Activated gamma-delta T cell treated with anti-CD3 and anti-CD28 coated beads, Interleukin-2, amount 50 U/mL, for 16 hours (primary cell): ENCODE measurements at places on chromosomes 1 and 21.

DNA sequence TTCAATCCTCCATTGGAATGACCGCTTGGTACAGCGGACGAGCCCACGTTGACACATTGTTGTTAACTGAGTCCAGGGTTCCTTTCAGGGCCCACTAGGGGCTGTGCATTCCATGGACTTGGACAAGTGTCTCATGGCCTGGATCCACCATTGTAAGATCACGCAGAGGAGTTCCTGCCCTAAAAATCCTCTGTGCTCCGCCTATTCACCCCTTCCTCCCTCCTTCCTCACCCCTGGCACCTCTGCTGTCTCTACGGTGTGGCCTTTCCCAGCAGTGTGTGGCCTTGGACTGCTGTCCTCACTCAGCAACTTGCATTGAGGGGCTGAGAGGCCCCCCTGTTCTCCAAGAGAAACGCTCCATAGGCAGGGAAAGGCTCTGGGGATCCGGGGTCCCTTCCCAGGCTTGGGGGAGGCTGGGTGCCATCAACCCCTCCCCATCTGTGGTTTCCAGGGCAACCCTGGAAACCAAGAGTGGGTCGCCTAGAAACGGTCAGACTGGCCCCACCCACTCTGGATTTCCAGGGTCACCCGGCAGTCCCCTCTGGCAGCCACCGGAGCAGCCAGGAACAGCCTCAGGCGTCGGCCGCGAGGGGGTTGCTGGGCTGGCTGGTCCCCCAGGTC is 50.9 kb downstream of the MEGF6 start:
- no peak for DNase-seq

DNA sequence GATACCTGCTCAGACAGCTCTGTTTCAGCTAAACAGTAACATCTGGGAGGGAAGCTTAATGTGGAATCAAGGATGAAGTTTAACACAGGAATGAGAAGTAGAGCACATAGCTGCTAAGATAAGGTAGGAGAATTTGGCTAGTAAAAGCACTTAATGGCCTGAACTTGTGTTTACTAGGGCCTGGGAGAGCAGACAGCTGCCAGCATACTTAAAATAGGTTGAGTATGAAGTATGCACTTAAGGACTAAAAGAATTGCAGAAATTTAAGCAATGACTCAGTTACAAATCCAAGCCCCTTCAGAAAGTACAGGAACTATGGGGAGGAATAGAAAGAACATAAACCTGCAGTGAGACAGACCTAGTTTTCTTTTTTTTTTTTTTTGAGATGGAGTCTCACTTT is 53.0 kb downstream of the BACH1 start:
- no peak for DNase-seq

DNA sequence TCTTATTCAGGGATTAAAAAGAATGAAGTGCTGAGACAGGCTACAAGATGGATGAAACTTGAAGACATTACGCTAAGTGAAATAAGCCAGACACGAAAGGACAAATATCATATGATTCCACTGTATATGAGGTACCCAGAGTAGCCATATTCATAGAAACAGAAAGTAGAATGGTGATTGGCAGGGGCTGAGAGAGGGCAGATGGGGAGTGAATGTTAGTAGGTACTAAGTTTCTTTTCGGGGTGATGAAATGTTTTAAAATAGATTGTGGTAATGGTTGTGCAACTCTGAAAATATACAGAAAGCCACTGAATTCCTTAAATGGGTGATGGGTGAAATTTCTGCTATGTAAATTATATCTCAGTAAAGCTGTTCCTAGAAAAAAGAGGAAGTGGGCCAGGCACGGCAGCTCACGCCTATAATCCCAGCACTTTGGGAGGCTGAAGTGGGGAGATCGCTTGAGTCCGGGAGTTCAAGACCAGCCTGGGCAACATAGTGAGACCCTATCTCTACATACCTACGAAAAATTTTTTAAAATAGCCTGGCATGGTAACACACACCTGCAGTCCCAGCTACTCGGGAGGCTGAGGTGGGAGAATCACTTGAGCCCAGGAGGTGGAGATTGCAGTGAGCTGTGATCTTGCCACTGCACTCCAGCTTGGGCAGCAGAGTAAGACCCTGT is 15.9 kb downstream of the SLC27A3 start:
- DNase-seq: no peak

DNA sequence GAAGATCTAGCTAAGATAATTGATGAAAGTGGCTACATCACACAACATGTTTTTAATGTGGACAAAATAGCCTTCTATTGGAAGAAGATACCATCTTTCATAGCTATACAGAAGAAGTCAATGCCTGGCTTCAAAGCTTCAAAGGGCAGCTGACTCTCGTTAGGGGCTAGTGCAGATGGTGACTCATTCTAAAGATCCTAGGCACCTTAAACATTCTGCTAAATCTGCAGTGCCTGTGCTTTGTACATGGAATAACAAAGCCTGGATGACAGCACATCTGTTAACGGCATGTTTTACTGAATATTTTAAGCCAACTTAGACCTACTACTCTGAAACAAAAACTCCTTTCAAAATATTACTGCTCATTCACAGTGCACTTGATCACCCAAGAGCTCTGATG is 65.6 kb upstream of the USP24 start:
- no peak for DNase-seq

- no peak for DNase-seq
These were observed 75.7 kb upstream of the RRP15 start for GRCh38 chr1:218209351-218209861.

DNA sequence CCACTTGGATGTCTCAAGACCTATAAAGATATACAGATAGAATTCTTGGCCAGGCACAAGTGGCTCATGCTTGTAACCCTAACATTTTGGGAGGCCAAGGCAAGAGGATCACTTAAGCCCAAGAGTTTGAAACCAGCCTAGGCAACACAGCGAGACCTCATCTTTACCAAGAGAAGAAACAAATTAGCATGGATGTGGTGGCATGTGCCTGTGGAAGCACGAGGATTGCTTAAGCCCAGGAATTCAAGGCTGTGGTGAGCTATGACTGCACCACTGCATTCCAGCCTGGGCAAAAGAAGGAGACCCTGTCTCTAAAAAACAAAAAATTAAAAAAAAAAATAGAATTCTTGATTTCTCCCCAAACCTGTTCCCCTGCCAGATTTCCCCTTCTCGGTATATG is 8.3 kb downstream of the ASAP3 start:
- DNase-seq: no peak

DNA sequence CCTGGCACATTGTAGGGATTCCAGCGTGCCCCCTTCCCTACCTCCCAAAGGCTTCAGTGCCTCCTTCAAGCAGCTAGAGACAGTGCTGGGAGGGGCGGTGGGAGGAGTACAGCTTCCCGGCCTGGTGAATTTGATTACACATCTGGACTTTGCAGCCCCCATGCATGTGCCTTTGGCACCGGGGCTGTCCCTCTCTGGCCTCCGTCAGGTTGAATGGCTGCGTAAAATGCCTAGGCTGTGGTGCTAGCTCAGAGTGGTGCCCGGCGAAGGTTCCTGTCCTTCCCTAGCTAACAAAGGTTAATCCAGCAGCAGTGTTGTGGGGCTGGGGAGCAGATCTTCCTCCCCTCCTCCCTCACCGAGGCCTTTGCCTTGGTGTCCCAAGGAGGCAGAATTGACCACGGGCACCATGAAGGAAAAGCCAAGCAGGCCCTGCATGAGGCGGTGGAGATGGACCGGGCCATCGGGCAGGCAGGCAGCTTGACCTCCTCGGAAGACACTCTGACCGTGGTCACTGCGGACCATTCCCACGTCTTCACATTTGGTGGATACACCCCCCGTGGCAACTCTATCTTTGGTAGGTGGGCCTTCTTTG is 66.2 kb downstream of the ALPL start:
- DNase-seq: no peak

DNA sequence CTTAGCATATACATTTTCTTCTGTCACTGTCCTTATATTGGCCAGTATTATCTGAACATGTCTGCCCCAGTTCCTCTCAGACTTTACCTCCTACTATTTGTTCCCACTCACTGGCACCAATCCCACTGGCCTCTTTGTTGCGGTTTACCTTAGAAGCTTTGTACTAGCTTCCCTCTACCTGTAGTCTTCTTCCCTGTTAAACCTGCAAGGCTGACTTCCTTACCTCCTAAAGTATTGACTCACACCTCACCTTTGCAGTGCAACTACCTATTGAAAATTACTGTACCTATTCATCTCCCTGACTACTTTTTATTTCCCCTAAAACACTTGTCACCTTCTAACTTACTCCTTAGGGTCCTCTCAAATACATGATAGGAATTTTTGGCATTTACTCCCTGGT is 111.1 kb downstream of the CLEC20A start:
- DNase-seq: no peak

- DNase-seq: no peak
These were observed 11.0 kb downstream of the RPTN start for GRCh38 chr1:152148051-152148450.

DNA sequence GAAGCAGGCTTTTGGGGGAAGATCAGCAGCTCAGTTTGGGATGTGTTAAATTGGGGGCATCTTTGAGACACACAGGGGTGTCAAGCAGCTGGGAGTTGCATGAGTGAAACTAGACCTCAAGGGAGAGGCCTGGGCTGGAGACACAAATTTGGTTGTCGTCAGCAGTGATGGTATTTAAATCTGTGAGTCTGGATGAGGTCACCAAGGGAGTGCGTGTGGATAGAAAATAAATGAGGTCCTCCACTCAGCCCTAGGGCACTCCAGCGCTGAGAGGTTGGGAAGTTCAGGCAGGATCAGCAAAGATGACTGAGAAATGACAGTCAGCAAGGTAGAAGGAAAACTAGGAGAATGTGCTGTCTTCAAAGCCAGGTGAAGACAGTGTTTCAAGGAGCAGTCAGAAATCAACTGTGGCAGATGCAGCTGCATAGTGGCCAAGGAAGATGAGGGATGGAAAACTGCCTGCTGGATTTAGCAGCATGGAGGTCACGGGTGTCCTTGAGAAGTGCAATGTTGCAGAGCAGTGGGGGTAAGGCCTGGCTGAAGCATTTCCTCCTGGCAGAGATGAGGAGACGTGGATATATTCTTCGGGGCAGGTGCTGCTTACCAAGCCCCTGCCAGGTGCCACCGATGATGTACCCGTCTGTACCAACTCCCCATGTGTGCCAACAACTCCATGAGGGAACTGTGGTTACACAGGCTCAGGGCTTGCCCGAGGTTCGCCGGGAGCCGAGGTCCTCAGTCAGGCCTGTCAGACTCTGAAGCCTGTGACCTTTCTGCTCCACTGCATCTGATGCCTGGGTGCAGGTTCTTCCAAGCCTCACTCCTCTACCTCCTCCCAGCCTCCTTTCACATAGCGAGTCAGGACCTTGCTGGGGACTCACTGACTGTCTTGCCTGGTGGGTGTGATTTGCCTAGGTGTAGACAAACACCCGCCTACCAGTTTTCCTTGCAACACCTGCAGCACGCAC is 11.3 kb downstream of the MAP7D1 start:
- no peak for DNase-seq

DNA sequence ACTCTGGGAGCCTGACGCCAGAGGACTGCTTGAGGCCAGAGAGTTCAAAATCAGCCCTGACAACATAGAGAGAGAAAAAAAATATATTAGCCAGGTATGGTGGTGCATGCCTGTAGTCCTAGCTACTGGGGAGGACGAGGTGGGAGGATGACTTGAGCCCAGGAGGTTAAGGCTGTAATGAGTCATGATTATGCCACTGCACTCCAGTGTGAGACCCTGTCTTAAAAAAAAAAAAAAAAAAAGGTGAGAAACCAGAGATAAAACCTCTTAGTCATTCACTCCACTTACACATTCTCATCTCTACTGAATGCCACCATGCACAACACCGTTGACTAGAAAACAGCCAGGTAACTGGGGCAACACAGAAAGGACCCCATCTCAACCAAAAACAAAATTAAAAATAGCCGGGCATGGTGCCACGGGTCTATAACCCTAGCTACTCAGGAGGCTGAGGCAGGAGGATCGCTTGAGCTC is 178.1 kb downstream of the SLC45A1 start:
- peak; percentile 13 for DNase-seq

GRCh38 chr1:37673920-37674319 is 18.4 kb upstream of the CDCA8 start:
- peak; percentile 7 for DNase-seq

- DNase-seq: no peak
These were observed 61.6 kb downstream of the NME7 start for GRCh38 chr1:169305948-169306347.

GRCh38 chr1:21271550-21271949 is 18.7 kb downstream of the ECE1 start:
- no peak for DNase-seq

DNA sequence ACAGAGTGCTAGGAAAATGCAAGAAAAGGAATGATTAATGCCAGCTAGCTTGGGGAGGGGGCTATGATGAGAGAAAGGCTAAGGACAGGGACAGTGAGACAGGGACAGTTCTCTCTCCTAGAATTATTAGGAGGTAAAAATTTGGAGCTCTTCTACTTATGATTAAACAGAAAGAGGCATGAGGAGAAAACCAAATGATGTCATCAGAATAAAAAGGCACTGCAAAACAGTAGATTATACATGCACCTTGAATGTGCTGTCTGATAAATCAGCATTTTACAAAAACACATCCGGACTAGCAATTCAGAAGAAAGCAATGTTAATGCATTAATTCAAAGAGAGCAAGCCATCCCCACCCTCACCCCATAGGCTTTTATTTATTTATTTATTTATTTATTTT is 277.5 kb downstream of the RGS7 start:
- DNase-seq: no peak

DNA sequence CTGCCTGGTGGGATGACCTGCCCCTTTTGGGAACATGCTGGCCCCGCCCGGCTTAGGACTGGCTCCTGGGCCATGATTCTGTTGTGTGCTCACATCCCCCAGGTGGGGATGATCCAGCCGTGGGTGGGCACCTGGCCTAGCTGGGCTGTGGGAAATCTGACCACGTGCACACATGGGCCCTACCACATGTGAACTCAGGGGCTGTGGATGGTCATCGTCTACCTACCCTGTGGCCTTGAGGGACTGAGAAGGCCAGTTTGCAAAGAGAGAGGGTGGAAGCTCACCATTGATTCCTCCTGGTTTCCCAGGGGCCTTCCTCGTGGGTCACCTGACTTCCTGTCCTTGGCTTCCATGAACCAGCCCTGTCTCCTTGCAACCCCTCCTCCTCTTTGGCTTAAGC is 19.4 kb upstream of the PCP4 start:
- no peak for DNase-seq

DNA sequence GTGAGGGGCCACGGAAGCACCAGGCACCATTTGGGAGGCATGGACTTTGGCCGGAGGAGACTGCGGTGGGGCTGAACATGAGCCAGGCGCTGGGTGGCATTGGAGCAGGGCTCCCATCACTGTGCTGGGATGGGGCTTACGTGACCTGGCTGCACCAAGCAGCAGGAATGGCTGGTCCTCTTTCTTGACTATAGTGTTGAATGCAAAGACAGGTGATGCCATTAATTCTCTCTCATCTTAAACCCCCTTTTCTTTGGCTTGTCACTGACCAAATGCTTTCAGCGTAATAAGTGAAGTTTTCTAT is 447.9 kb downstream of the CAMTA1 start:
- no peak for DNase-seq
